ENCODE measurements at places on chromosomes 16 and 17. TPM values are rescaled to one million over a fixed set of nuclear protein-coding genes. Genes with fewer than 3 reads are reported as not detected.

DNA sequence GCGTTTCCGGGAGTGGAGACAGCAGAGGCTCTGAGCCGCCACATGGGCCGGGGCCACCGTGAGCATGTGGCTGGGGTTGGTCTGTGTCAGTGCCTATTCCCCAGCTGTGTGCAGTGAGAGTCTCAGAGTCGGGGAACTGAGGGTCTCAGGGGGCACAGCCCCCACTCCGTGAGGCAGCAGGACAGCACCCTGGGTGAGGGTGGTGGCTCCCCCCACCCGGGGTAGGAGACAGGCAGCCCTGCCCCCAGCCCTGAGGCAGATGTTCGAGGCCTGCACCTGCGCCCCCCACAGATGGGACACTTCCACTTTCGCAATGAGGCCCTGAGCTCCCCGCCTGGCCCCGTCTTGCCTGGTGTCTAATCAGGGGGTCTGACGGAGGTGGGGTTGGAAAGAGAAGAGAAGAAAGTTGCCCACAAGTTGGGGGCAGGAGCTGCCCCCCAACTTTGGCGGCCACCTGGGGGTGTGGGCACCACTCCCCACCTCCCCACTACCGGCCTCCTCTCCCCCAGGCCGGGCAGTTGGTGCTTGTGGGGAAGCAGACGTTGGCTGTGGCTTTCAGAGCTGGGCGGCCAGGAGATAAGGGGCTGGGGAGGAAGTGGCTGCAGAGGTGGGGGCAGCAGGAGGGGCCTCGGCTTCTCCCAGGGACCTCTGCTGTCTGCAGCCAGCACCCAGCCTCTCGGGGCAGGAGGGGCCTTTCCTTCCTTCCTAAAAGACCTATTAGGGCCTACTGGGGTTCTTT is 1.8 kb upstream of the CBFA2T3 start:
- no peak for DNase-seq

GRCh38 chr16:51707666-51708065 is 556.6 kb upstream of the SALL1 start:
- no peak for DNase-seq

- no peak for DNase-seq
Observed at GRCh38 chr17:10019941-10020451, 114.9 kb upstream of the RCVRN start.

DNA sequence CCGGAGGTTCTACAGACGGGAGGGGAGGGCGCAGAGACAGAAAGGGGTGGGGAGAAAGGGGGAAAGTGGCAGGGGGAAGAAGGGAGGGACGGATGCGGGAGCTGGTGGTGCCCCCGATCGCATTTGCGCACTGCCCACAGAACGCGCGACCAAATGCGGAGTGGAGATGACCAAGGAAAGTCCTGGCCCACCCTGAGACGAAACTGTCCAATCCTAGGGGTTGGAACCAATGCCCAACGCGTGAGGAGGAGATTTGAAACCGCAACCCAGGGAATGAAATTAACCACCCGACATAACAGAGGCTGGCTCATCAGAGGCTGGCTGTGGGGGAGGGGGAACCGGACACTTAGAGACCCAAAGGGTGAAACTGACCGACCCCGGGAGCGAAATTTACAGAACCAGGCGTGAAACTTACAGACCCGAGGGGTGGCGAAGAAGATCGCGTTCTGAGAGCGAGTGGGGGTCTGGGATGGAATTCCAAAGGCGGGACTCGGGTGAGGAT is 1.4 kb downstream of the HES7 start:
- peak; percentile 56 for DNase-seq

- no peak for DNase-seq
Observed at GRCh38 chr16:75416904-75417565, 16.3 kb downstream of the CFDP1 start.

DNA sequence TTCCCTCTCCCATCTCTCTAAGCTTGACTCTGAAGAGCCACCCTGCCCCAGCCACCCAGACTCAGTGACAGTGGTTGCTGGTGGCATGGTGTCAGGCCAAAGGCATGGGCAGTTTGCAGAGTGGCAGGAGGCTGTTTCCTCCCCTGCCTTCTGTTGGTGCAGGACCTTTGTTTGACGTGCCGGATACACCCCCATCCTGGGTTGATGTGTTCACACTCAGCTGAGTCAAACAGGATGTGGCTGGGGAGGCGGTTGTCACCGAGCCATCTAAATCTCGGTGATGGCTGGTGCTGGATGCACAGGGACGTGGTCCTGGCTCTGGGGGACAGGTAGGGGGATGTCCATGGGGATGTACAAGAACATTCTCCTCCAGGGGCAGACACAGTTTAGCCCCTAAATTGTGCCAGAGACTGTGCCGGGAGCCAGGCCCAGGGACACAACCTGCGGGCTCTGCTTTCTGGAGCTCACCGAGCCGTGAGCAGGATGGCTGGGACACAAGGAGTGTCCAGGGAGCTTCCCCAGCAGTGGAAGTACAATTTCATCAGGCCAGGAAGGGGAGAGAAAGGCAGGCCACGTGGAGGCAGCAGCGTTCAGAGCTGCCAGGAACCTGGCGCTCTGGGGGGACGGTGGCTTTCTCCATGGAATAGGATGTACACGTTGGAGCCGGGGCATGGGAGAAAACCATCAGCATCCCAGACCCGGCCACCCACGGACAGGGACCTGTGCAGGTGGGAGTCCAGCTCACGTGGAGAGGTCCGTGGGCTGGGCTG is 264.2 kb downstream of the SEC14L1 start:
- DNase-seq, result peak; percentile 95

DNA sequence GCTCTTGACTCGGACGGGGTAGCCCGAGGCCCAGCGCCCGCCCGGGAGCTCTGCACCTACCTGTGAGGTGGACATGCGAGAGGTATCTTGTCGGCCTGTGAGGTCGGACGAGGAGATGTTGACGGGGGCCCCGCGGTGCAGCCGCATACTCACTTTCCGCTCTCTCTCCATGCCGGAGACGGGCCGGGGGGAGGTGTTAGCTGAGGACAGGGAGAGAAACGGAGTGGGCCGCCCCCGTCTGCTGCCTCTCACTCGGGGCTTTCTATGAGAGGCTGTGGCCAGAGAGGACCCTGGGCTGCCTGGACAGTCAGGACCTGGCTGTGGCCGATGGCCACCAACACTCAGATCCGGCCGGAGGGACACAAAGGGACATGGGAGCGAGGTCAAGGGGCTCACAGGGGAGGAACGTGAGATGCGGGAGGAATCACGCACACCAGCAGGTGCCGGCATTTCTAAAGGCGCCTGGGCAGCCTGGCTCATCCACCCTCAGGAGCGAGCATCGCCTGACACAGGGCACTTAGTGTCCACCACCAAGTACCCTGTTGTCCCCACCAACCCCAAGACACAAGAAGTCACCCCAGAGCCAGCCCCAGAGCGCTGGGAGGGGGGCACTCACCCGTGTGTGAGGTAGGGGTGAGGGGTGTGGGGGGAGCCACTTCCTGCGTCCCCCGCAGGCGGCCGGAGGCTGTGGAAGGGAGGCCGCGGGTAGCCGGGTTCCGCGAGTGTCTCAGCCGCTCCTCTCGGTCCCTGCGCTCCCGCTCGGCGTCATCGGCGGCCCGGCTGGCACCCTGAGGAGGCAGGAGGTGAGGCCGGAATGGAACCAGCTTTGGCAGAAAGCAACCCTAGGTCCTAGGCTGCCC is 20.2 kb downstream of the SLC16A3 start:
- no peak for DNase-seq

DNA sequence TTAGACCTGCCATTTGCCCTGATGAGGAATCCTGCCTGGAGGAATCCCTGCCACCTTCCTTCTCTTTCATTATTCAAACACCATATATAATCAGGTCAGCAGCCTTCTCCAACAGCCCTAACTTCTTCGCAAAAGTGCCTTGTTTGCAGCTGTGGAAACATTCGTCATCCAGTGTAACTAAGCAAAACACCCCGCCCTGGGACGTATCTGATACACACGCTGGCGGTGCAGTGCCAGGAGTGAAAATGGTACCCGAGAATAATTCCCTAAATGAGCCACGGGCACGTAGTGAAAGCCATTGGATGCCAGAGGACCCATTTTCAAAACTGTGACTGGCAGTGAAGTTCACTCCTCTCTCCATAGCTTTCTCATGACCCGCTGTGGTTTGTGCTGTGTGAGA is 73.7 kb downstream of the IRX3 start:
- no peak for DNase-seq

- DNase-seq, result no peak
Observed at GRCh38 chr17:80991645-80992076, at the start of gene CHMP6. TSS of gene CHMP6 (plus strand) at chr17:80991841. CDS start at chr17:80991919, 78 bp downstream.

DNA sequence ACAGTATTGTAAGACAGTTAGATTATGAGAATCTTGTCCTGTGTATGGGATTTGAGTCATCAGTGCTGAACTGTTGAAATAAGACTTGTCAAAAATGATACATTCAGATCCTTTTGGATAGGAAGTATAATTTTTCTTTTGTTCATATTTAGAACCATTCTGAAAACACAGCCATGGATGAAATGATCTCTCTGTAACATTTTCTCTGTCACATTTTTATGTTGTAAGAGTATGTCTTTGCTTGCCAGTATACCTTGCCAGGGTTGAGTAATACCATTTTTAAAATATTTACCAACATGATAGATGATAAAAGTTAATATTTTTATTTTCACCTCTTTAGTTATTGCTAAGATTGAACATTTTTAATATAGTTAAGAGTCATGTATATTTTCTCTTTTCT is 45.0 kb downstream of the NSRP1 start:
- DNase-seq, result no peak

GRCh38 chr17:56608944-56609343 is 15.4 kb downstream of the NOG start:
- no peak for DNase-seq

Gene GUCY2D
- not detected for total RNA-seq

Gene CCL3
- not detected for total RNA-seq

Gene NACA2
- not detected for total RNA-seq

Gene KRT33A
- total RNA-seq, result not detected
